ENCODE measurements at places on chromosomes 6 and 20.

DNA sequence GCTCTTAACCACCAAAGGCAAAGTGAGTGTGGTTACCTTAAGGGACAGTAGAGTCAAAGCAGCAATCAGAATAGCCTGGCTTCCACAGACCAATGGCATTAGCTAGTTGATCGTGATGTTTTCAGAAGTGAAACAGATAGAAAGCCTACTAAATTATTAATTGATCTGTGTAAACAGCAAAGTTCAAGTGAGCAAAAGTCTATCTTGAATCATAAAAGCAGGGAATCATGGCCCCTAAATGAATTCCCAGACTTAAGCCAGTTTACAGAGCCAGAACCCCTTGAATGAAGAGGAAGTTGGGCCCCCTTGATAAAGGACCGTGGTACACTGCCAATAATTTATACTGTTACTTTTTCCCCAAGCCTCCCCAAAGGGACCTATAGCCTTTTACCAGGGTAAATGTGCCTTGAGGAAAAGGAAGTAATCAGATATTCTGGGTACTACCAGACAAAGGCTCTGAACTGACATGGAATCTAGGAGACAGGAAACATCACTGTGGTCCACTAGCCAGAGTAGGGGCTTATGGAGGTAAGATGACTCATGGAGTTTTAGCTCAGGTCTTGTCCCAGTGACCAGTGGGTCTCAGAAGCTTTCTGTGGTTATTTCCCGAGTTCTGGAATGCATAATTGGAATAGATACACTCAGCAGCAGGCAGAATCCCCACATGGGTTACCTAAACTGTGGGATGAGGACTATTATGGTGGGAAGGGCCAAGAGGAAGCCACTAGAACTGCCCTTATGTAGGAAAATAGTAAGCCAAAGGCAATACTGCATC, 317.5 kb downstream of the CD83 start:
- H3K27me3 ChIP-seq = no peaks in the 10 kb centered on the region
- H3K27ac ChIP-seq = no peak overlapping the region
- no peak for DNase-seq
- no peaks in the 10 kb centered on the region for H3K4me1 ChIP-seq
- no peak overlapping the region for H3K4me3 ChIP-seq
- no peaks in the 10 kb centered on the region for H3K36me3 ChIP-seq

- no peak overlapping the region for H3K27ac ChIP-seq
- no peaks in the 10 kb centered on the region for H3K27me3 ChIP-seq
- DNase-seq = no peak
- H3K36me3 ChIP-seq = peaks cover 79% of the 10 kb centered on the region
- H3K4me3 ChIP-seq = no peak overlapping the region
Measured at GRCh38 chr6:37285861-37286311, 27.9 kb upstream of the TMEM217 start.

DNA sequence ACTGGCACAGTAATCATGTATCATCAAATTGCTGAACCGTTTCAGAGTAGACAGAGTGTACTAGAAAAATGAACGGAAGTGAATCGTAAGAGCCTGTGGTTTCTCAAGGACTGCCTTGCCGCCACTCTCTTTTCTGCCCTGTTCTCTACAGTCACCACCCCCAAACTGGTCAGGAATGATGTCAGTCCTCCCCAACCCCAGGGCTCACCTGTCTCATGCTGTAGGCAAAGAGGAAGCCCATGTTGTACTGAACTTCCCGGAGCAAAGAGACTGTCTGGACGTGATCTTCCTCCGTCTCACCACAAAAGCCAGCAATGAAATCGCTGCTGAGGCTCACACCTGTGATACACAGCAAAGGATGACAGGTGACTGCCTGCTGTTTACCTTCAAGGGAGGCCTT, 31.0 kb downstream of the CDK5RAP1 start:
- peaks cover 5% of the 10 kb centered on the region for H3K36me3 ChIP-seq
- H3K27ac ChIP-seq = no peak overlapping the region
- no peak overlapping the region for H3K4me3 ChIP-seq
- no peaks in the 10 kb centered on the region for H3K4me1 ChIP-seq
- H3K27me3 ChIP-seq = no peaks in the 10 kb centered on the region
- DNase-seq = no peak

GRCh38 chr6:37820718-37821079, 1.2 kb downstream of the ZFAND3 start:
- no peaks in the 10 kb centered on the region for H3K27me3 ChIP-seq
- DNase-seq = no peak
- H3K36me3 ChIP-seq = no peaks in the 10 kb centered on the region
- H3K4me3 ChIP-seq = peak overlapping the region; percentile 92
- H3K4me1 ChIP-seq = peaks cover 76% of the 10 kb centered on the region

DNA sequence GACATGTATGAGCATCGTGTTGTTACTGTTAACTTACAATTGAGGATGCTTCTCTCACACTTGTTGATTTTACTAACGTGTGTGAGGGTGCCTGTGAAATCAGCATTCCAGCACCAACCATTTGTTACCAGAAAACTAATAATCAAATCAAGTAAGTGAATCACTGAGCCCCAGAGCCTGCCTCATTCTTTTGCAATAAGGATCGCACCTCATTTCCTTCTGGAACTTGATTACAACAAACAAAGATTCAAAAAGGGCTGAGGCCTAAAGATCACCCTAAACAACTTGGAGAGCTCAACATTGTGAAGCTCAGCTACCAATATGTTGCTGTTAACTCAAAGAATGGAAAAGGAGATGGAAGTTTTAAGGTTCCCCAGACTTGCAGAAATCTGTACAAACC, 274.7 kb downstream of the TFAP2A start:
- peaks cover 4% of the 10 kb centered on the region for H3K27me3 ChIP-seq
- no peak overlapping the region for H3K4me3 ChIP-seq
- DNase-seq = no peak
- no peaks in the 10 kb centered on the region for H3K36me3 ChIP-seq

DNA sequence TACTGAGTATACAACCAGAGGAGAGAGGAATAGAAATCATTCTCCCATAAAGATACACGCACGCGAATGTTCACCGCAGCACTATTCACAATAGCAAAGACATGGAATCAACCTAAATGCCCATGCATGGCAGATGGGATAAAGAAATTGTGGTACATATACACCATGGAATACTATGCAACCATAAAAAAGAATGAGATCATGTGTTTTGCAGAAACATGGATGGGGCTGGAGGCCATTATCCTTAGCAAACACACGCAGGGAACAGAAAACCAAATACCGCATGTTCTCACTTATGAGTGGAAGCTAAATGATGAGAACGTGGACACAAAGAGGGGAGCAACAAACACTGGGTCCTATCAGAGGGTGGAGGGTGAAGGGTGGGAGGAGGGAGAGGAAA, 3.4 kb downstream of the SERPINB6 start:
- peaks cover 74% of the 10 kb centered on the region for H3K4me1 ChIP-seq
- no peak for DNase-seq
- no peaks in the 10 kb centered on the region for H3K27me3 ChIP-seq
- H3K36me3 ChIP-seq = no peaks in the 10 kb centered on the region

- H3K27me3 ChIP-seq = no peaks in the 10 kb centered on the region
- no peak overlapping the region for H3K27ac ChIP-seq
- no peak overlapping the region for H3K4me3 ChIP-seq
- peaks cover 1% of the 10 kb centered on the region for H3K4me1 ChIP-seq
- H3K36me3 ChIP-seq = no peaks in the 10 kb centered on the region
- no peak for DNase-seq
Measured at GRCh38 chr6:43781941-43782704, 12.1 kb downstream of the VEGFA start.

- H3K27me3 ChIP-seq = no peaks in the 10 kb centered on the region
- peak overlapping the region; percentile 41 for H3K27ac ChIP-seq
- H3K36me3 ChIP-seq = no peaks in the 10 kb centered on the region
- H3K4me1 ChIP-seq = peaks cover 26% of the 10 kb centered on the region
- no peak overlapping the region for H3K4me3 ChIP-seq
- no peak for DNase-seq
Measured at GRCh38 chr20:41085606-41086005, 51.7 kb upstream of the PLCG1 start.

GRCh38 chr6:109038837-109039398, 55.7 kb downstream of the SESN1 start:
- no peak overlapping the region for H3K4me3 ChIP-seq
- H3K36me3 ChIP-seq = no peaks in the 10 kb centered on the region
- no peak for DNase-seq
- H3K27me3 ChIP-seq = no peaks in the 10 kb centered on the region
- H3K4me1 ChIP-seq = peaks cover 4% of the 10 kb centered on the region

DNA sequence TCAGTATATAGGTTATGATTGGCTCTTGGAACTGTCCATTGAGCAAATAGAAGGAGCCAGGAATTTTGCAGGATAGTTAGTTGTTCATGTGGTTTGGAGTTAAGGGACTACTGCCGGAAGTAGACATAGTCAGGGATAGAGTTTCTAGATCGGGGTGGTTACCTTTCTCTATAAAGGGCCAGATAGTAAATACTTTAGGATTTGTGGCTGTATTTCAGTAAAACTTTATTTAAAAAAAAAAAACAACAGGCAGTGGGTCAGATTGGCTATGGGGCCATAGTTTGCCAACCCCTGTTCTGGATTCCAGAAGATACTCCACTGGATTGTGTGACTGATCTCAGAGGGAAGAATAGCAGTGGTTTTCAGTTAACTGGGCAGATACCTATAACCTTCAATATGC, 489.3 kb upstream of the SOX4 start:
- peaks cover 34% of the 10 kb centered on the region for H3K4me1 ChIP-seq
- H3K36me3 ChIP-seq = peaks cover 31% of the 10 kb centered on the region
- H3K27ac ChIP-seq = no peak overlapping the region
- no peak for DNase-seq
- no peak overlapping the region for H3K4me3 ChIP-seq
- no peaks in the 10 kb centered on the region for H3K27me3 ChIP-seq

All from naive thymus-derived CD8-positive, alpha-beta T cell (primary cell).